ENCODE measurements at places on chromosomes 12 and 14. TPM values are rescaled to one million over a fixed set of nuclear protein-coding genes. Genes with fewer than 3 reads are reported as not detected.

USP44 gene
- 0.20 TPM for total RNA-seq

SPTLC2 gene
- 33.1 TPM for total RNA-seq

PLBD1 gene
- total RNA-seq: 4.6 TPM

HSP90AA1 gene
- total RNA-seq: 735 TPM

MYBPC1 gene
- not detected for total RNA-seq

FOXN4 gene
- 0.03 TPM for total RNA-seq
